Natural killer cell treated with Interleukin-12 subunit alpha and Interleukin-12 subunit beta and Interleukin-15 and Interleukin-18, amount 100 ng/mL, for 72 hours (primary cell): ENCODE measurements at places on chromosomes 2 and 18.

- no peak for DNase-seq
Measured at GRCh38 chr2:169716238-169716886, 17.3 kb upstream of the KLHL23 start.

DNA sequence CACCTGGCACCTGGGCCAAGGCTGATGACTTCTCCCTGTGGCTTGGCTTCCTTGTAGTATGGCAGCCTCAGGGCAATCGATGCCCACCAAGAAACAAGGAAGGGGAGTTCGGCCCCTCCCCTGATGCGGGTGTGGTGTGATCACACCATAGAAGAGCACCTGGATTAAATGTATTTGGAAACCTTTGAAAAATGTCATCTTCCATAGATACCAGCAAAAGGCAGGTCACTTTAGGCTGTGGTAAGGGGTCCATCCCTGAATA lies 198.2 kb downstream of the CYP26B1 start:
- DNase-seq, result no peak

GRCh38 chr2:98489486-98489885 lies 44.8 kb downstream of the INPP4A start:
- no peak for DNase-seq

- no peak for DNase-seq
Measured at GRCh38 chr2:76194031-76194775, 483.5 kb upstream of the GCFC2 start.

- peak; percentile 65 for DNase-seq
Measured at GRCh38 chr2:30371772-30372373, 75.2 kb upstream of the LCLAT1 start.

- no peak for DNase-seq
Measured at GRCh38 chr2:141557329-141558095, 573.3 kb downstream of the LRP1B start.

DNA sequence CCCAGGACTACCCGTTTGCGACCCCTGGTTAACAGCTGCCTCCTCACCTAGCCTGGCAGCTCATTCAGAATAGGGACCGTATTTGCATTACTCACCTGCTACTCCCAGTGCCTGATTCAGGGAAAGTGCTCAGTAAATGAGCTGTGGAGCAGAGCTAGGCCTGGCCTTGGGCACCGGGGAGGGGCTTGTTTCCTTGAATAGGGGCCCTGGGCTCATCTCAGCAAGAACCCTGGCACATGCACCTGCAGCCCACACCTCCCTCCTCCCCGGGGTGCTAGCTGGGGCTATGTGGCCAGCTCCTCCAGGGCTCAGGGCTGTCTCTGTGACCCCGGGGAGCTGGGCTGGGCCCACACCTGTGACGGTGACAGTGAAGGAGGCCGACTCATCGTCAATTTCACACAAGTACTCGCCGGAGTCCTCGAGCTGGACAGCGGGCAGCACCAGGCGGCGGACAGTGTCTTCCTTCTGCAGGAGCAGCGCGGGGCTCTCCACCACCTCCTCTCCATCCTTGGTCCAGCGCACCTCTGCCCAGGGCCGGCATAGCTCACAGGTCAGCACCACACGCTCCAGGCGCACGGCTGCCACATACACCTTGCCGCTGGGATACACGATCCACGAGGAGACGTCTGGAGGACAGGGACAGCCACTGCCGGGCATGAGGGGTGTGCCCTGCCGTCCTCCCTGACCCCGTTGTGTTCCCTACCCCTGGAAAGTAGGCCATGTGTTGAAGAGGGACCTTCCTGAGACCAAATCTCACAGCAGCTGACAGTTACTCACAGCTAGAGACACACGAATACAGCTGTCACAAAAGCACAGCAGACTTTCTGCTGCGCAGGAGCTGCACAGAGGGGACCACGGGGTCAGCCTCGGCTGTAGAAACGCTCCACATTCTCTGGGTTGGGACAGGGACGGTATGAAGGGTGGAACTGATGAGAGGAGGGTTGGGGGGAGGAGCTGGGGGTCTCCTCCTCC lies 9.0 kb downstream of the OBSL1 start:
- no peak for DNase-seq

DNA sequence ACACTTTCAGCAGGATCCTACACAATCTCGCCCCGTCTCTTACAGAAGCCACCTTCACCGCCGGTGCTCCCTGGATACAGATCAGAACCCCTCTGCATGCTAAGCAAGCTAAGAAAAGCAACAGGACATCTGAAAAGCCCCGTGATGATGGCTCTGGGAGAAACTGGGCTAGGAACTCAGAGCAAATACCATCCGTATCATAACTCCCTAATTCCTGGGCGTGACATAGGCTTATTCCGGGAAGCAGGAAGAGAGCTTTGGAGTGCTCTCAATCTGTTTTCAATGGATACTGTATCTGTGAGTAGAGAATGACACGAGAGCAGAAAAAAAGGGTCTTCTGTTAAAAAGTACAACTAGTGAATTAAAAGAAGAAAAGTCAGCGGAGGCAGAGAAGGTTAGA lies 121.6 kb downstream of the SPP2 start:
- no peak for DNase-seq

- no peak for DNase-seq
Measured at GRCh38 chr2:147631294-147631693, 213.5 kb upstream of the ACVR2A start.

GRCh38 chr2:202116691-202117090 lies 43.6 kb downstream of the KIAA2012 start:
- no peak for DNase-seq

DNA sequence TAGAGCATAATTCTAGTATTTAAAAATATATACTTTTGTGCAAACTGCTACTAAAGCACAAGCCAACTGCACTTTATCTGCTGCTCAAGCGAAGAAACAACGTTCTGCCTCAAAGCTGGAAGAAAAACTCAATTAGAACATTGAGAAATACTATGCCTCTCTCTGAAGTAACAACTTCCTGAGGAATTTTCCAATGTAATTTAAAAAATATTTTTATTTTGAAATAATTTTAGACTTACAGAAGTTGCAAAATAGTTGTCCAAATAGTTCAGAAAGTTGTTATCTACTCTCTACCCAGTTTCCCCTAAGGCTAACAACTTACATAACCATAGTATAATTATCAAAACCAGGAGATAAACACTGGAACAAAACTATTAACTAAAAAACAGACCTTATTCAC lies 12.3 kb upstream of the POLI start:
- DNase-seq, result no peak

DNA sequence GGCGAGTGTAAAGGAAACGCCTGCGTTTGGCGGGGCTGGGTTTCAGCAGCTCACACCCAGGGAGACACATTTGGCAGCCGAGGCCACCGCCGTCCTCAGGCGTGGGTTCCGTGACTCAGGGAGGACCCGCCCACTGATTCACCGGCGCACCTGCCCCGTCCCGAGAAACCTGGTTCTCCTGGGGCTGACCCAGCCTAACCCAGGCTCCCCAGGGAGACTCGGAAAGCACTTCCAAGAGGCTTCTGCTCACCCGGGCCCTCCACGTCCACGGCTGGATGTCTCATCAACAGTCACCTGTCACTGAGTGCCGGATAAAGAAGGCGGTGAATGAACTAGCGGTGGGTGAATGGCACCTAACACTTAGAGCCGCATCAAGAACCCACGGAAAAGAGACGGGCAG lies 126.4 kb upstream of the CTDP1 start:
- DNase-seq, result peak; percentile 28

DNA sequence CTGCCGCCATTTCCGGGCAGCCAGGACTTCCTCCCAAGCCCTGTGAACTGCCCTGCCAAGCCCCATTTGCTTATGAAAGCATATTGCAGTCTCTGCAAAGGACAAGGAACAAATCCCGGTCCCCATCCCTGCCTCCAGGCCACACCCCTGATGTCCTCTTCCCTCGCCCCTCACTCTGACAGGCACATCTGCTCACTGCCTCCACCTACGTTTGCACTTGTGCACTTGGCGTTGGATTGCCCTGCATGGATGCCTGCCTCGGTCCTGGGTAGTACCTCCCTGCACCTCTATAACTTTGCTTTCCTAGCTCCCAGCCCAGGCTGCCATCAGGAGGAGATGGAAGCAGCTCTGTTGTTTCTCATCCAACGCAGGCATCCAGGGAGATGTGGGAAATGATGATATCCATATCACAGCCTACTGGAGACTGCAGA lies 19.6 kb upstream of the RPL31 start:
- no peak for DNase-seq

GRCh38 chr2:99297994-99298393 lies 3.0 kb downstream of the LYG1 start:
- DNase-seq, result no peak

DNA sequence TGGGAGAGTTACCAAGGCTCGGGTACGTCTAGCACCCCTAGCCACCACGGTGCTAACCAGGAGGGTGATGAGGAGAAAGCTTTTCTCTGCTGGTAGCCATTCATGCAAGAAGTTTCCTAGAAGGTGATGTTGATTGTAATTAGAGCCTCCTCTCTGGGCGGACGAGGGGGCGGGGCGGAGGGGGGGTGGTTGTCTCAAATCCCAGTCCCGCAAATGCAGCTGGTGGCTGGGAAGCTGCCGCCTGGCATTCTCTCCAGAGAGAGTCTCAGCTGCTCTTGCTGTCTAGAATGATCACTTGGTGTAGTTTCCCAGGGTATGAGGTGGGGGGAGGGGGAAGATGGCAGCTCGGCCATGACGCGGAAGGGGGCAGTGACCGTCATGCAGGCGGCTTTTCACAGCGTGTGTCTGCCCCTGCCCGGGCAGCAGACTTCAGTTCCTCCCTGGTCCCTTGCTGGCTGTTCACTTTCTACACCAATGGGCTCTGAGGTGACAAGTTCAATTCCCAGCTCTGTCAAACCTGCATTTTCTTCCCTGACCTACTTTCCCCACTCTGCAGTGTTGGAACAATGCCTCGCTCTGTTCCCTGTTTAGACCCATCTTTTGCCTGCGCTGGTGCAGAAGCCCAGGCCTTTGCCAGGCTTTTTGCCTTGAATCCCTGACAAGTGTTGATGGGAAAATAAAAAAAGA lies 61.5 kb upstream of the KLF7 start:
- no peak for DNase-seq

- DNase-seq, result no peak
Measured at GRCh38 chr2:240582781-240583180, 3.8 kb upstream of the CAPN10 start.

- no peak for DNase-seq
Measured at GRCh38 chr2:167783261-167784083, 463.9 kb downstream of the STK39 start.

DNA sequence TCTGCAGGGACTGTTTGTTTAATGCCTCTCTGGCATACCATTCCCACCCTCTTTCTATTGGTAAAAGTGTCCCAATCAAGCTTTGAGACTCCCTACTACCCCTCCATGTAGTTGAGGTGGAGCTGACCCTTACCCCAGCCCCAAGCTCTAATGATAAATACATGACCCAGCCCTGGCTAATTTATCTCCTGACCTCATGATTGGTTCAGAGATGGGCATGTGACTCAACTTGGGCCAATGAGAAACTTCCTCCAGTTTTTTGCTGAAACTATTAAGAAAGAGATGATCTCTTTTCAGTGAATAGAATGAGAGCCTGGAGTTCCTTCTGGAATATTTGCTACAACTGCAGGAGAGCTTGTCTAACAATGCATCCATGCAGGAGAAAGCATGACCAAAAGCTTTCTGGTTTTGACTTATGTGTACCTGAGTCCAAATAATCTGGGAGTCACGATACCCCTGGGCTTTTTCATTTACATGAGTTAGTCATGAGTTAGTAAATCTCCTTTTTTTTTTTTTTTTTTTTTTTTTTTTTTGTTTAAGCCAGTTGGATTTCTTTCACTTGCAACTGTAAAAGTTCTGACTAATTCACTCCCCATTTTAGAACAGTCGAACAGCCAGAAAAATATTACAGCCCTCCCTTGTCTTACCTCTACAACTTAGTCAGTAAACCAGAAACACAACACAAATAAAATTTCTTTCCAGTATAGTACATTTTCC lies 66.5 kb upstream of the TLK1 start:
- DNase-seq, result no peak

- DNase-seq, result peak; percentile 70
Measured at GRCh38 chr2:213125646-213126347, 25.6 kb downstream of the IKZF2 start.

GRCh38 chr2:127527001-127527804 lies 914 bp upstream of the IWS1 start:
- no peak for DNase-seq

GRCh38 chr18:79988071-79988450 lies 302 bp downstream of the TXNL4A start:
- DNase-seq, result peak; percentile 77

- DNase-seq, result no peak
Measured at GRCh38 chr2:56981554-56981953, 797.8 kb downstream of the CCDC85A start.

- no peak for DNase-seq
Measured at GRCh38 chr2:238886453-238887094, 38.7 kb downstream of the TWIST2 start.

DNA sequence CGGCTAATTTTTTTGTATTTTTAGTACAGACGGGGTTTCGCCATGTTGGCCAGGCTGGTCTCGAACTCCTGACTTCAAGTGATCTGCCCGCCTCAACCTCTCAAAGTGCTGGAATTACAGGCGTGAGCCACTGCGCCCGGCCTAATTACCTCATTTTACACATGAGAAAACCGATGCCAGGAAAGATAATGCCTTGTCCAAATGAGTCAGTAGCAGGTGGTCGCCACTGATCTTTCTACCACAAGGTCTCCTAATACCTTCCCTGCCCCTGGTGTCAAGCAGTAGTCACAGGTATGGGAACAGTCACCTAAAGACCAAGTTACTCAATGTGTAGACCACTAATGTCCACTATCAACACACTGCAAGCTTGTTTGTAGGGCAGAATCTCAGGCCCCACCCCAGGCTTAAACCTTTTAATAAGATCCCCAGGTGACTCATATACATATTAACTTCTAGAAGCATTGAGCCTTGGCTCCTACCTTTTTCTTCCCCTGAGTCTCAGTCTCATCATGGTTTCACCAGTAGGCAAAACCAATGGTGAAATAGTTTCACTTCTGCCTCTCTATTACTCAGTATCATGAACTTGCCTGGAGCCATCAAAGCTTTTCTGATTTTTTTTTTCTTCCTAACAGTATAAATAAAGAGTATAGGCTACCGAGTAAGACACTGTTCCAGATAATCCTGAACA lies 6.9 kb upstream of the EPB41L5 start:
- no peak for DNase-seq

GRCh38 chr2:55962915-55963314 lies 39.3 kb upstream of the EFEMP1 start:
- no peak for DNase-seq

DNA sequence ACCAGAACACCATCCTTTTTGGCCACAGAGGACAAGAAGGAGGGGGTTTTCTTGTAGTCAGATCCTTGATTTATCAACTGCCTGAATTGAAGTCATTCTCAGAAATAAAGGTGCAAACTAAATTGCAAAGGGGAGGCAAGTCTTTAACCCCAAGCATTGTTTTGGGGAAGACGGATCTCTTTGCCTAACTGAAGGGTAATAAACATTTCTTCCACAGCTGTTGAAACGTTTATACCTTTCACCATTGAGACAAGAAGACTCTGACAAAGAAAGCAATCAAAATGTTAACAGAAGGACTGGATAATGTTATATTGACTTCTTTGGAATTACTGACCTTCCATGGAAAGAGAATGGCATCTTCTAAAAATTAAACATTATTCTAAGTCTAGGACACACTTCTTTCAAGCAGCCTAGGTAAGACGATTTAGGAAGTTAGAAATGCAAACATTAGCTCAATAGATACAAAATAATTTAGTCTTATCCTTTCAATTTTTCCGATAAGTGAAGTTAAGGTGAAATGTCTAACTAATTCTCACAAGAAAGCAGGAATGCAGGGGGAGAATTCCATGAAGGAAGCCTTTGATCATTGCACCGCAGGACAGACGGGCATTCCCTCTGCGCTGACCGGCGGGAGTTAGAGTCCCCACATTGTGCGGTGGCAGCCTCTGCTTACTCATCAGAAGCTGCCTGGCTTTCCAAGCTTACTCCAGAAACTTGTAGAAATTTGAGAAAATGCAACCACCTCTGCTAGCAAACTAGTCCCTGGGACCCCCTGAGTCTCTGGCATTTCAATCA lies 69.4 kb upstream of the COPS8 start:
- no peak for DNase-seq
